ENCODE measurements at places on chromosomes 11 and 22. TPM values are rescaled to one million over a fixed set of nuclear protein-coding genes. Genes with fewer than 3 reads are reported as not detected.

IGHMBP2 gene
- total RNA-seq: 39.2 TPM

SAA4 gene
- not detected for total RNA-seq

TEAD1 gene
- total RNA-seq: 0.66 TPM

UPK3A gene
- not detected for total RNA-seq

KCNJ11 gene
- 0.85 TPM for total RNA-seq

Data from activated CD4-positive, alpha-beta T cell treated with anti-CD3 and anti-CD28 coated beads, Interleukin-2, amount 10 ng/mL, durations not matched to agents 24 days and 14 days (primary cell).